ENCODE measurements at places on chromosomes 2 and 18.

- no peak for DNase-seq
Measured at GRCh38 chr2:126858436-126858835, 40.3 kb upstream of the TEX51 start.

DNA sequence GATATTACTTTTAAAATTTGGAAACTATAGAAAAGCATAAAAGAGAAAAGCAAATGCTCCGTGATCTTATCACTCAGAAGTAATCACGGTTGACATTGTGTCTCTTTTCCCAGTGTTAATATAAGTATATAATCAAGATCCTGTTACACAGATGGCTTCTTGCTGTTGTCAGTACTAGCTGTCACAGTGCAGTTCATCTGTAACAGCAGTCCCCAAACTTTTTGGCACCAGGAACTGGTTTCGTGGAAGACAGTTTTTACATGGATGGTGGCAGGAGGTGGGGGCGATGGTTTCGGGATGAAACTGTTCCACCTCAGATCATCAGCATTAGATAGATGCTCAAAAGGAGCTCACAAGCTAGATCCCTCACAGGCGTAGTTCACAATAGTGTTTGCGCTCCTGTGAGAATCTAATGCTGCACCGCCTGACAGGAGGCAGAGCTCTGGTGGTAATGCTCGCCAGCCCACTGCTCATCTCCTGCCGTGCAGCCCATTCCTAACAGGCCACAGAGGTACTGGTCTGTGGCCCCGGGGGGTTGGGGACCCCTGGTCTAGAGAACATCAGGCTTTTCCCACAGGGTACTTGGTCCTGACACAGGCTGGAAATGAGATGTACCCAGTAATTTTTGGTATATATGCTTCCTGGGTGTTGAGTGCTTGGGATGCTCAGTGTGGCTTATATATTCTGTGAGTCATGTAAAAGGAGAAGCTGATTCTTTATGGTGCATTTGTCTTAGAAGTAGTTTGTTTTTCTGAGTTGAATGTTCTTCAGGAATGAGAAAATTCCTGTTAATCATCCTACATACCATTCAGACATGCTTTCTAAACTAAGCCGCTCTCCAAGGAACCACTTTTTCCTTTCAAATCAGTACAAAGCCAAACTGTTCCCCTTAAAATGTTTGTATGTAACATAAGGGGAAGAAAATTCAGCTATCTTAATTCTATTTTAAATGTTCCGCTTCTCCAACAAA, 121.8 kb downstream of the NCK2 start:
- DNase-seq: peak; percentile 39

GRCh38 chr2:109736177-109736827, 57.8 kb upstream of the RGPD5 start:
- peak; percentile 66 for DNase-seq

DNA sequence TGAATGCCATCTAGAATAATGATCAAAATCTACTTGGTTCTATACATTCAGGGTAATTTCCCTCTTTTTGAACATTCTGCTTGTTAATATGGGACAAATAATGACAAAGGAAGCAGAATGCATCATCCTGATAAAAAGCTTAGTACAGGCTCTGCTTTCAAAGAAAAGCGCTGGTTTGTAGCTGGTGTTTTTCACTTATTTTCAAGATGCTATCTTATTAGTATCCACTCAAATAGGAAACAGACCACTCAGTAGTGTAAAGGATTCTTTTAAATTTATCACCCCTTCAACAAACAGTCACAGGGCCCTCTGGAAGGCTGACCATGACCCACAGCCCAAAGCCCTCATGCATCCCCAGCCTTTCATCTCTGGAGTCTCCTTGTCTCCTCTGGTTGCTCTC, 18.0 kb upstream of the AFF3 start:
- DNase-seq: no peak

DNA sequence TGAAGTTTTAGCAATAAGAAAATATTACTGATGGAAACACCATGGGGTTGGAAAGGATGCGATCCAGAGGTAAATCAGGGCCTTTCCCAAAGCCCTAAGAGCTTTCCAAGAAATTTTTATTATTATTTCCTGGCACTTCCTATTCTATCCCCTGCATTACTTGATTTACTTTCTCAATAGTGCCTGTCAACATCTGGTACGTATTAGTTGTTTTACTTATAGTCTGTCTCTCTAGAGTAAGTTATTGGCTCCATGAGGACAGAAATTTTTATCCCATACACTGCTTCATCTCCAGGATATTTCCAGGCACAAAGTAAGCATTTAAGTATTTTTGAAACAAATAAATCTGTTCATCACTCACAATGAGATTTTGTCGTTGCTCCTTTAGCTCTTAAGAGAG, 18.1 kb downstream of the PPP4R1 start:
- peak; percentile 15 for DNase-seq

GRCh38 chr2:207107551-207107950, 58.2 kb downstream of the KLF7 start:
- no peak for DNase-seq

- no peak for DNase-seq
Measured at GRCh38 chr2:69902213-69902922, 8.6 kb downstream of the SNRNP27 start.

DNA sequence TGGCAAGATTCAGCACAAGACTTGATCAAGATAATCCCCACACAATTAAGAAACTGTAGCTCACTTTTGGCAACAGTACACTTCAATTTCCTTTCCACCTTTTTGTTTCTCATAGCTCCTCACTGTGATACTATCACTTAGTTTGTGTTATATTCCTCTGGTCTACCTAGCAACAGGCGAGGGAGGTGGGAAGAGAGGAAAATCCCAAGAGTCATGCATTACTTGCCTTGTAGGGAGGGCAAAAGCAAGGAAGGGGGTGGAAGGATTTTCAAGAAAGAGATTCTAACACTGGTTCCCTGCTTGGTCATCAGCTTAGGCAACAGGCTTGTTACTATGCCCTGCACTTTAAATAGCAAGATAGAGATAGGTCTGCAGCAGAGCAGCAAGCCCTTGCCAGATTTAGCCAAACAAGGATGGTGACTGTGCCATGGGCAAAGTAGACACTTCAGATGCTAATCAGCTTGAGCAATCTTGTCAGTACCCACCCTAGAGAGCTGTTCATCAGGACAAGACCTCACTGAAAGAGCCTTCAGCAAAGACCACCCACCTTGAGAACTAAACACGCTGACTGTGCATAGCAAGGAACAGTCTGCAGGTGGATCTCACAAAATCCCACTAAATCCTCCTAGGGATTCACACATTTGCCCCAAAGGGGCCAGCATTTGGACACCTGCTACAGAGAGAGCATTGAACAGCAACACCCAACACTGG, 134.6 kb downstream of the MBD2 start:
- DNase-seq: no peak

DNA sequence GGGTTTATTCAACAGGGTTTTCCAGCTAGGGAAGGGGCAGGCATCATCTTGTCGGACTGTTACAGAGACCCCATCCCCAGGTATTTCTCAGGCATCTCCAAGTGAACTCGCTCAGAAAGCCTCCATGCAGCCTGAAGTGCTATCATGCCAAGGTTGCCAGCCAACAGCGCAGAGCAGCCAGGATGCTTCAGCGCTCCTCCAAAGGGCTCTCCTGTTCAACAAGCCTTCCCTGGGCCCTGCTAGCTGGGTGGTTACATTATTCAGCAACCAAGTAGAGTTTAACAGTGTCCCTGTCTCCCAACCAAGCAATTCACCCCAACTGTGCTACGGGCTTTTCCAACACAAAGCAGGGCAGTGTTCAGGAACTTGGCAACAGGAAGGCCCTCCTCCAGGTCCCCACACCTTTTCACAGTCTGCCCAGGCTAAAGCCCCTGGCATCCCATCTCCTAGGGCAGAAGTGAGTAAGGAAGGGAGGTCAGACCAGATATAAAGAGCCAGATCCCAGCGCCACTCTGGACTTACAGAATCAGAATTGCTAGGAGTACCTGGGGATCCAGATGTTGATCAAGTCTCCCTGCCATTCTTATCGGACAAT, 52.9 kb downstream of the ZBTB7C start:
- no peak for DNase-seq

GRCh38 chr2:43221124-43221762, 5.2 kb downstream of the ZFP36L2 start:
- peak; percentile 55 for DNase-seq

DNA sequence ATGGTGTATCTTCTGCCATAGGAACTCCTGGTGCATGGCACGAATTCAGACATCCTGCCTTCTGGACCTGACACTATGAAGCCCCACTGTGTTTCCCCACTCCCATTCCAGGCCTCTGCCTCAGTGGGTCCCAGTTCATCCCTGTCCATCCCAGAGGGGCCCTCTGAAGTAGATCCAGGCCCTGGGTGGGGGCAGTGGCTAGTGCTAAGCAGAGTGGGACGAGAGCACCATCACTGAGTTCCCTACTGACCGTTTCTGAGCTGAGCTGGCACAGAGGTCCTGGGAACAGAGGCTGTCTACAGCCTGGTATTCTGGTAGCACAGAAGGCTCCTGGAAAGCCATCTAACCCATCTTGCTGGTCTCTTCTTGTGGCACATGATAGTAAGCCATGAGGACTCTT, 54.0 kb downstream of the ATOH8 start:
- DNase-seq: no peak

DNA sequence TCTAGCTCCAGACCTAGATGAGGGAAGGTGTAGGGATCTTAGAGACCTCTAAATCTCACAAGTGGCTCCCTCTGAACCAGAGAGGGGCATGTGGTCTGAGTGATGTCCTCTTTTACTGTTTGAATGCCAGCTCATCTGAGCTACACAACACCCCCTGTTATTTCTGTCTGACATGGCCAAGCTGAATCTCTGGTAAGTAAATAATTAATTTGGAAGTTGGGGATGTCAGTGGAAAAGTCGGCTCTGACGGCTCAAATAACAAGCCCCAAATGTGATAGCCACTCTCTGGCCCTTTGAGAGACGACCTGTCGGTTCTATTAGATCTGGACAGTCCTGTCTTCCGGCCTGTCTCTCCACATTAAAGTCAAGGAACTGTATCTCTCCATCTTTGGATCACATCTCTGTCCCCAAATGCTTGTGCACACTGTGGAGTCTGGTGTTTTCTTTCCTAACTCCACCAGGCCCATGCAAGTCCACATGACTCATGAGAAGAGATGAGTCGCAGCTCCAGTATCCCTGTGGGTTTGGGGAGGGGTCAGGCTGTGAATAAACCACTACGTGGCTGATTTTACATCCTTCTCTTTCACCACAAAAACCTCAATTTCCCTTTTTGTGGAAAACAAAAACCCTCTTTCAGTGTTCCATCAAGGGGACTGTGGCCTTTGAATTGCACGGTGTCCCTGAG, 52.5 kb downstream of the SETBP1 start:
- DNase-seq: peak; percentile 89

- no peak for DNase-seq
Measured at GRCh38 chr2:233436691-233437438, 82.6 kb downstream of the DGKD start.

DNA sequence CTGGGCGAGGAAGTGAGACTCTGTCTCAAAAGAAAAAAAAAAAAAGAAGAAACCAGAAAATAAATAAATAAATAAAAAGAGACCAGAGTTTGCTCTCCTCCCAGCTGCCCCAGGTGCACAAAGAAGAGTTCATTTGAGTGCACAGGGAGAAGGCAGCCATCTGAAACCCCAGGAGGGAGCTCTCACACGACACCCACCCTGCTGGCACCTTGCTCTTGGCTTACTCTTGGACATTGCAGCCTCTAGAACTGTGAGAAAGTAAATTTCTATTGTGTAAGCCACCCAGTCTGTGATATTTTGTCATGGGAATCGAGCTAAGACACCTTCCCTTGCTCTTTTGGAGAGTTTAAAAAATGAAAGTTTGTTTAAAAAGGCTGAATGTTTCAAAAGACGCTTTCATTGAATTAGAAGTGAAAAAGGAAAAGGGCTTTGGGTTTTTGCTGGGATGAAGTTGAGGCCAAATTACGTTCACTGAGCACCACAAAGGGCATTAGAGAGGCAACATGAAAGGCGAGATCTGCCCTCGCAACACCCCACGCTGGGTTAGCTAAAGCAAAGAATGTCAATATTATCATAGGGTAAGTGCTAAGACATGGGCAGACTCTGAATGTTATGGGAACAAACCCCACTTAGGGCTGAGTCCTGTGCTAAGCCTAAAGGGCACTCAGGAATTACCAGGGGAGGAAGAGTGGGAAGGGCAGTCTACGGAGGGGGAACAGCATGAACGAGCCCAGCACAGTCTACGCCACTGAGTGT, 128.9 kb upstream of the RIOK3 start:
- DNase-seq: no peak

DNA sequence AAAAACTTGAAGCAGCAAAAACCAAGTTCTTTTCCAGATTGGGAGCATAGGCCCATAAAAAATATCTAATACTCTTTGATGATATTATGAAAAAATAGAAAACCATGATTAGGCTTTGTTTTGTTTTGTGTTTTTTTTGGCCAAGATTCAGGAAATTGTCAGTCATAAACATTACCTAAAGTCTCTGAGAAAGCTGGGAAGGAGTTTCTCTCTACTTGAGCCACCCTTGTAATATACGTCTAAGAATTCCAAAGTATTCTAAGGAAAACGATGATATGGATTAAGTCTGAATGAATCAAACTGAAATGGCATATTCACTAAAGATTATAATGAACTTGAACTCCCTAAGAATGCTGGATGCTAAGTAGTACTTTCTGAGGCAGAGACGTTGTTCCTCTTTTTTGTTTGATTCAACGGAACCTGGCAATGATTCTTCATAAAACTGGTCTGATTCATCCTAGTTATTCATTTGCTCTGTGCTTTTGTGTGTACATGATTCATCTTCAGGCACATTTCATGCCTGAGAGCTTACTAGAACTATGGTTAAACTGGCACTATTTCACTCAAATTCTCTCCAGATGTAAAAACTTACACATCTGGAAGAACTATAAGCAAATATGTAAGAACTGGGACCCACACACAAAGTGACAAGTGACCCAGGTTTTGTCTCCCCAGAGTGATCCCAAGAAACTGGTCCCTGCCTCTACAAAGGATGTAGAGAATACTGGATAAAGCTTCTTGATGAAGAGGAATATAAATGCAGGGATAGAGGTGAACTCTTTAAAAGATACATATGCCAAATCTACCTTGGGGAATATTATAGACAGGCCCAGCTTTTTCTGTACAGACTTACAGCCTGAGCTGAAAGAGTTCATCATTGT, 159.7 kb downstream of the DOCK10 start:
- peak; percentile 85 for DNase-seq

- no peak for DNase-seq
Measured at GRCh38 chr2:231910771-231911170, 15.4 kb downstream of the NPPC start.

- no peak for DNase-seq
Measured at GRCh38 chr2:24814516-24814915, 21.3 kb downstream of the CENPO start.

DNA sequence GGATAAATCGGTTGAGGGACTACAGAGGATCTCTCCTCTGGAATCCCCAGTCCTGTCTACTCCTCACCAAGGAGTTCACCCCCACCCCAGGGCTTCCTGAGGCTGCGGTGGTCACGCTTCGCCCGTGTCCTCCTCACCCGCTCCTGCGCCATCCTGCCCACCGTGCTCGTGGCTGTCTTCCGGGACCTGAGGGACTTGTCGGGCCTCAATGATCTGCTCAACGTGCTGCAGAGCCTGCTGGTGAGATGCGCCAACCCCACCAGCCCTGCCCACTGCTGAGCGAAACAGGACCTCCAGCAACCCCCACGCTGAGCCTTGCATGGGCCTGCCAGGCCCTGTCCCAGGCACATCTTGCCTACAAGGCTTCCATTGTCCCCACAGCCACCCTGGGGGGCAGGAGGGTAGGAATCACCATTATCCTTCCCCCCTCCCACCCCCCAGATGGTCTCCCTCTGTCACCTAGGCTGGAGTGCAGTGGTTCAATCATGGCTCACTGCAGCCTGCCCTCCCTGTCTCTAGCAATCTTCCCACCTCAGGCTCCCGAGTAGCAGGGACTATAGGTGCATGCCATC, 6.7 kb upstream of the CTDSP1 start:
- DNase-seq: no peak
